Muscle of leg (tissue), 16 donors: ENCODE measurements at places on chromosomes 4 and X. TPM values are rescaled to one million over a fixed set of nuclear protein-coding genes. Genes with fewer than 3 reads are reported as not detected.

Gene SCD5
- 10.2 TPM for total RNA-seq

Gene FGF2
- total RNA-seq = 8.9 TPM

Gene SHROOM2
- total RNA-seq = 0.84 TPM

Gene MTMR8
- total RNA-seq = 2.0 TPM

Gene VEGFD
- total RNA-seq = 0.44 TPM
